CD4-positive, alpha-beta T cell treated with Interleukin-17A for 4 hours (primary cell): ENCODE measurements at places on chromosomes 11 and 22.
A peak's percentile ranks its signal among the peaks of the same experiment; 100 is the strongest.

GRCh38 chr11:39745401-39745800 is 1714.1 kb downstream of the LRRC4C start:
- no peak for DNase-seq

GRCh38 chr11:84901991-84902390 is 725.2 kb downstream of the DLG2 start:
- DNase-seq = no peak

- peak; percentile 33 for DNase-seq
Measured at GRCh38 chr11:122633219-122633829, 22.2 kb upstream of the UBASH3B start.

DNA sequence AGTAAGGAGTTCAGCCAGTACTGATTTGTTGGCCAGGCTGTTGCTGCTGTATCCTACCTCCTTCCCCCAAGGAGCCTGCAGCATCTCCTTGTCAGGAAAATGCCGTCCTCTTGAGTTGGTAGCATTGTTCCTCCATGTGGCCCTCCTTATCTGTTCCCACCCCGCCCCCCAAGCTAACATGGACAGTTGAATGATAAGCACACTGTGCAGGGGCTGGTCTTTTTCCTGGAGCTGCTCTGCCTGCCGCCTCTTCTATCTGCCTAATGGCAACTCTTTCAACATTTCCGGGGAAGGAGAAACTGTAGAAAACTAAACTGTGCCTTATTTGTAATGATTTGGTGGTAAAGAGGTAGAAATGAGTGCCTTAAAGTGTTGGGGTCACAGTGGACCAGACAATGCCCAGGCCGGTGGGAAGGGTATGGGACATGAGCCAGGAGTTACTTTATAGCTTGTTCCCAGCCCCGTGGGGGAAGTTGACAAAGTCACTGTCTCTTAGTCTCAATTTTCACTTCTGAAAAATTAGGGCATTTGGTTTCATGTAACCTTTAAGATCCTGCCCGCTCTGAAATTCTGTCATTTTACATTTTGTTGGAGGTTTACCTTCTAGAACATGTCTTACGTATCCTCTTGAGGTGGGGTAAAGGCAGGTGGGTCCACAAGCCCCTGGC is 4.5 kb downstream of the FAM118A start:
- DNase-seq = no peak

DNA sequence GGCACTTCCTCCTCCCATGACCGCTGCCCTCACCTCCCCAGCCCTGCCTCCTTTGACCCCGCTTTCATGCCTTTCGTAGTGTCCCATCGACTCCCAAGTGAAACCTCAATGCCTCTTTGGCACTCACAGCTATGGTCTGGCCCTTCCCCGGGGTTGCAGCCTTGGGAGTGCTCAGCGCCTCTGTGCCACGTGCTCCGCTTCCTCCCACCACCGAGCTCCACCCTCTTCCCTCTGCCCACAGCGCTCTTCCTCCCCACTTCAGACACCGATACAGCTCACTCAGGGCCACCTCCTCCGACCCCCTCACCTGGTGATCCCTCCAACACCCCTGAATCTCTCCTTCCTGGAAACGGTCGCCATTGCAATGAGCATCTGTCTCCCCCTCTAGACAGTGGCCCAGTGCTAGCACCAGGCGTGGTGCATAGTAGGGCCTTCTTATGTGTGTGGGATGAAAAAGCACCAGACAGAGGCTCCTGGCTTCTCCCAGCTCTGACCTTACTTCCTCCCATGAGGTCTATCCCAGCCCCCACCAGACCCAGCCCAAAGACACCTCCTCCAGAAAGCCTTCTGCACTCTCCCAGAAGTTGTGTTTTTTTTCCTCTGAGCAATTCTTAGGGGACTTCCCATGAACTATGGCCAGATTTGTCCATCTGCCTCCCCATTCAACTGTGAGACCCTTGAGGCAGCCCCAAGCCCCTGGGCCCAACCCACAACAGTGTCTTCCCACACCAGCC is 16.4 kb upstream of the SCGB1A1 start:
- DNase-seq = peak; percentile 79

- DNase-seq = no peak
Measured at GRCh38 chr11:33936725-33937604, 45.1 kb upstream of the LMO2 start.

GRCh38 chr22:43257549-43257948 is 70.6 kb upstream of the TTLL12 start:
- no peak for DNase-seq

GRCh38 chr11:116172156-116172555 is 600.6 kb downstream of the BUD13 start:
- no peak for DNase-seq

DNA sequence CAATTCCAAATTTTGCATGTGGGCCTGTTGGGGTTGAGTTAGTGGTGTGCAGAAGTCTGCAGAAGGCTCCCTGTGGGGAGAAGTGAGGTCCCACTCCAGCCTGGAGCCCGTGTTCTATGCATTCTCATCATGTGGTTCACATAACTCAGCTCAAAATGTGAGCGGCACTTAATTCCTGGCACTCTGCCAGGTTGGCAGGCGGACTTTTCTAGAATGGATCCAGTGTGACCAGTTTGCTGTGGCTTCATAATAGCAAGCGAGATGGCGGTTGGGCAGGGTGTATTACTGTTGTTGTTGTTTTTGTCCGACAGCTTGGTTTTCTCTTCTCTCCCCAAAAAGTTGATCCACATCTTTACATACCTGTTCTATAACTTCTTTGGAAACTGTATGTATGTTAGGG is 146.8 kb upstream of the TTC12 start:
- DNase-seq = no peak

- no peak for DNase-seq
Measured at GRCh38 chr11:72617080-72617762, 57.0 kb downstream of the PDE2A start.

- DNase-seq = peak; percentile 66
Measured at GRCh38 chr22:36160499-36160942, at the start of gene APOL3. APOL3 (minus strand) TSS chr22:36160755; CDS start chr22:36149055, 11,700 bp downstream.

DNA sequence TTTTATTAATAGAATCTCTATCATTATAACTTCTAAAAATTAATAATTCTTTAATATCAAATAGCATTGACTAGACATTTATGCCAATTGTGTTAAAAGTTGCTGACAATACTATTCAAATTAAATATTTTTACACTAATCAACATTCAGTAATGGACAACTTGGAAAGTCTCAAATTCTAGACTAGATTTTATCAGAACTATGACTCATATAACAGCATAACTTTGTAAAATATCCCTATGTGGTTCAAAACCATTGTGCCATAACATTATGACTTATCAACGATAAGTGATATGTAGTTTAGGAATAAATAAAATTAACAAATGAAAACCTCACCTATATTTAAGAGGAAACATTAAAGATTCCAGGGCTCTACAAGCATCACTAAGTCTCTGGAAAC is 291.8 kb downstream of the SBF2 start:
- no peak for DNase-seq

GRCh38 chr22:50035976-50036724 is 21.9 kb downstream of the TTLL8 start:
- no peak for DNase-seq

GRCh38 chr11:71396548-71397123 is 51.6 kb downstream of the DHCR7 start:
- no peak for DNase-seq

- no peak for DNase-seq
Measured at GRCh38 chr22:46774980-46775849, 12.8 kb downstream of the TBC1D22A start.

DNA sequence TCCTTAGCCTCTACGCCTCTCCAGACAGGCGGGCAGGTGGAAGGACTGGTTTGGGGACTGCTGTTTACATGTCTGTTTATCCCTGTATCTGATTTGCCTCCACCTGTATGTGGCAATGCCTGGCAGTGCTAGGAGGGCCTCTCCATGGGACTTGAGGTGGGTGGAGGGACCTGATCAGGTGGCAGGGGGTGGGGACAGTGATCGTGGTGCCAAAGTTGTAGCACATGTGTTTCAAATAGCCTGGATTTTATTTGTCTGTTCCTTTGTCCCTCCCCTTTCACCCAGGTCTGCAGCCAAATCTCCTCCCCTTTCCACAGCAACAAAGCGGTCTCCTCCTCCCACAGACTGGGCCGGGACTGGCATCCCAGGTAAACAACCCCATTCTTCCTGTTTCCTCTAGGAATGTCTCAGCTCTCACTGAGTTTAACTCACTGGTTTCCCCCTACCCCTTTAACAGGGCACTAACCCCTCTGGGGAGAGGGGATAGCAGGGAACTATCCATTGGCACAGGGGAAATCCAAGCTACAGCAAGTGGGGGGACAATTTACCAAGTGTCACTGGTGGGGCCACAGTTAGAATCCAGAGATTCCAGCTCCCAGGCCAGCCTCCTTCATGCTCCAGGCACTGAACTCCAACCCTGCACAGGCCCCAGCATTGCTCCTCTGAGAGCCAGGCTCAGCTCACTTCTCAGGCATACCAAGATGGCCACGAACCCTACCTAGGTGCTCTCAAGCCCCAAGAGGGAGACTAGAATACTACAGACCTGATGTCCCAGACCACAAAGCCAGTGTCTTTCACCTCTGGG is 22.9 kb upstream of the TLCD5 start:
- no peak for DNase-seq

DNA sequence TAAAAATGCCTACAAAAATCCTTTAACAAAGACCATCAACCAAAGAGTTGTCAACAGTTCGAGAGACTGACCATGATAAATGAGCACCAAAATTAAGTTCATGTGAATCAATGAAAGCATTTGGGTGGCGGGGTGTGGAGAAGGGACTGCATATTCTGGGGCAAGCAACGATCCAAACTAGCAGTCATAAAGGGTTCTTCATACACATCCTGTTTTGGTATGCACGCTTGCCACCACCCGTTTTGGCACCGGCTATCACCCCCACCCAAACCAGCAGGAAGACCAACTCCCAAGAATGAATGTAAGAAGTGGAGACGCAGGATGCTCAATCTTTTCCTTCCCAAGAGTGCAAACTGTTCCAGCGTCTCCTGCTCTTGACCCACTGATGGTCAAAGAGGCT is 80.8 kb downstream of the SGSM3 start:
- peak; percentile 67 for DNase-seq

DNA sequence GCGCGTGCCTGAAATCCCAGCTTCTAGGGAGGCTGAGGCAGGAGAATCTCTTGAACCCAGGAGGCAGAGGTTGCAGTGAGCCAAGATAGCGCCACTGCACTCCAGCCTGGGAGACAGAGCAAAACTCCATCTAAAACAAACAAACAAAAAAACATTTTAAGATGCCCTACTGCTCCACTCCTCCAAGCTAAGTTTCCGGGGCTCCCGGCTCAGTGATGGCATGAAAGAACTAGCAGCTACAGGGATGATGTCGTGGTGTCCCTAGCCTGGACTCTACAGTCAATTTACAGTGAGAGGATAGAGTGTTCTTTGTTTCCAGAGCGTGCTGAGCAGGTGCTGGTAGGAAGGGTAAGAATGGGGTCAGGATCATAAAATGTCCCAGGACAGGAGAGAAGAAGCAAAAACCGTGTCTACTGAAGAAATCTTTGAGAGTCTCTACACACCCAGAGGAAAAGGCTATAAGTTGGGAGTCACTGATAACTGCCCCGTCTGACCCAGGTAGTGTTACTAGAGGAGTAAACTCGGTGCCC is 1.2 kb upstream of the ZBTB3 start:
- no peak for DNase-seq

GRCh38 chr22:21896951-21897513 is 29.6 kb upstream of the MAPK1 start:
- DNase-seq = no peak

DNA sequence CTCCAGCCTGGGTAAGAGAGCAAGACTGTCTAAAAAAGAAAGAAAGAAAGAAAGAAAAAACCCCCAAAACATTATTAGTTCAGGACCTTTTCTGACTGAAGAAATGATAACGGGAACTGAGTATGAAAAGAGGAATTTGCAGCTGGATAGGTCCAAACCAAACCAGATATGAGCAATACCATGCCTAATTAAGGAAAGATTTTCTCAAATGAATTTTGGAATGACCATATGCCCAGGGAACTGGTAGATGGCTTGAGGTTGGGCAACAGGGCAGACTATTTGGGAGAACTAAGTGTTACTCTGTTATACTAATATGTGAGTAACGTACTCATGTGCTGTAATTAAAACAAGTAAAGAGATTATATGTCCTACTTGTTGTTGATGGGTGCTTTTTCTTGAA is 186.1 kb downstream of the TMEM135 start:
- no peak for DNase-seq

DNA sequence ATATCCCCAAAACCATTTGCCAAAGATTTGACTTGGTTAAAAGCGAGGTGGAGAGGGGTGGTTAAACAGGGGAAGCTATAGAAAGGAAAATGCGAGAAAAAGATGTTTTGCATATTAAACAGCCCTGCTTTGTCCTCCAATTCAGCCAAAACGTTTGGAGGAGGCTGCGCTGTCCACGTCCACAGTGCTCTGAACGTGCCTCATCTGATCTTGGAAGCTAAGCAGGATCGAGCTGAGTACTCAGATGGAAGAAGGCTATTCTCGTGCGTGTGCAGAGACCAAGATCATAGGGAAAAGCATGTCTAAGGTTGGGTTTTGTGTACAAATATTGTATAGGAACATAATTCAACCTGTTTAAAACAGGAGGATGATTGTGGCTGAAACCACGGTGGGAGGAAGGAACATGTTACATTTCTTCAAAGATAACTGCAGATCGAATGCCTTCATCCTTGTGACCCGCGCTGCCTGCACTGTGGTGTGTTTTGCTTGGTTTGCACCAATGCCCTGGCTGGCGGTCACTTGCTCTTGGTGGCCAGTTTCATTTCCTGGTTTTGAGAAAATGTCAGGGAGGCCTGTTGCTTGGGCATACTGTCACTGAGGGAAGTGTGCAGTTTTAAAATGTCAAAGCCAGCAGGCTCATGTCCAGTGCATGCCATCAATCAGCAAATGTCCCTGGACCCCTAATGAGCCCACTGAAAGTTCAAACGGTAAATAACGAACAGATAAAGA is 40.4 kb downstream of the FLI1 start:
- peak; percentile 29 for DNase-seq

GRCh38 chr11:102001657-102002338 is 45.4 kb upstream of the CFAP300 start:
- no peak for DNase-seq

DNA sequence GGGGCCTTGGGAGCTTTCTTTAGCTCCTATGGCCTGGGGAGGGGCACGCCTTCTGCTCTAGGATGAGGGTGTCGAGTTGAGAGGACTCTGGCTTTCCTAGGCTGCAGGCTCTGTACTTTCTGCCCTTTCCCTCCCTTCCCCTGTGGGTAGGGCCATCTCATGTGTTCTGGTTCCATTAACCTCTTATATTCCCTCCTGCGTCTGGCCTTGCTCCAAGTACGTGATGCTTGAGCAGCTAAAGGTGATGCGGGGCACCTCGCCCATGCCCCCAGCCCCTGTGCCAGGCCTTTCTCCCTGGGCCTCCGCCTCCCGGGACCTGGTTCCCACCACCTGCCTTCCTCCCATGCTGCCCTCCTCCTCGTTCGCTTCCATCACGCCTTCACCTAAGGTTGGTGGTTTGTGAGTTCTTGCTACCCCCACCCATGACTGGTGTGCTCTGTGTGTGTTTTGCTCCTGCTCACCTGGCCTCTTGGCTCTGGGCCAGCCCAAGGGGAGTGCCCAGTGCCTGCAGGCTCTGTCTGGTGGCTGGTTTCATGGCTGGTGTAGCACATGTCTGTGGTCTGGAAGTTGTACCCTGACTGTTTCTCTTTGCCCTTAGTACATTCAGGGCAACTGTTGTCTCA is 34.1 kb downstream of the PHLDB1 start:
- DNase-seq = no peak

GRCh38 chr11:61039916-61040315 is 62.4 kb upstream of the CD5 start:
- peak; percentile 2 for DNase-seq

GRCh38 chr11:7575841-7576725 is 62.3 kb downstream of the PPFIBP2 start:
- peak; percentile 33 for DNase-seq
